ENCODE measurements at places on chromosomes 7 and 10. TPM values are rescaled to one million over a fixed set of nuclear protein-coding genes. Genes with fewer than 3 reads are reported as not detected.

Gene GRID2IP
- 0.01 TPM for polyA plus RNA-seq

Gene ADAMTS14
- 0.18 TPM for polyA plus RNA-seq

Gene HOXA2
- polyA plus RNA-seq: 0.42 TPM

Gene MMP21
- 0.04 TPM for polyA plus RNA-seq

Gene CDNF
- 4.9 TPM for polyA plus RNA-seq

Gene CALCR
- polyA plus RNA-seq: 0.96 TPM

Gene CLEC5A
- 0.04 TPM for polyA plus RNA-seq

Gene PNLIPRP2
- polyA plus RNA-seq: 0.13 TPM

Gene TDRD1
- not detected for polyA plus RNA-seq

Gene FXYD4
- polyA plus RNA-seq: 0.18 TPM

Gene NUTM2B
- 0.45 TPM for polyA plus RNA-seq

Gene PHF14
- polyA plus RNA-seq: 14.5 TPM

Gene PDGFA
- polyA plus RNA-seq: 24.4 TPM

Gene SPAM1
- polyA plus RNA-seq: not detected

Gene SNCG
- polyA plus RNA-seq: 11.0 TPM

Gene VSTM4
- polyA plus RNA-seq: 1.1 TPM

Gene NAT16
- polyA plus RNA-seq: 0.01 TPM

Gene ARHGAP21
- polyA plus RNA-seq: 16.1 TPM

Gene TMEM236
- 0.93 TPM for polyA plus RNA-seq

Gene ITGB8
- 0.04 TPM for polyA plus RNA-seq

Gene BCCIP
- polyA plus RNA-seq: 102 TPM

Gene PHKG1
- polyA plus RNA-seq: 65.1 TPM

Gene ZNF487
- 9.8 TPM for polyA plus RNA-seq

Gene ASB10
- polyA plus RNA-seq: 22.5 TPM

Gene WNT16
- polyA plus RNA-seq: not detected

Gene NEBL
- 0.78 TPM for polyA plus RNA-seq

Gene CCAR1
- polyA plus RNA-seq: 26.7 TPM

Gene PLA2G12B
- polyA plus RNA-seq: not detected

Gene ADCYAP1R1
- polyA plus RNA-seq: 0.40 TPM

Gene TAS2R41
- polyA plus RNA-seq: not detected

Gene ABCA13
- polyA plus RNA-seq: not detected

Gene GJD4
- polyA plus RNA-seq: 0.03 TPM

Gene SAP25
- not detected for polyA plus RNA-seq

Gene CTAGE15
- polyA plus RNA-seq: not detected

Measured in psoas muscle (tissue), 8 donors.